Stimulated activated CD8-positive, alpha-beta memory T cell treated with anti-CD3 and anti-CD28 coated beads, Interleukin-15, amount 100 ng/mL, for 4 hours (primary cell): ENCODE measurements at places on chromosomes 5 and 9.

DNA sequence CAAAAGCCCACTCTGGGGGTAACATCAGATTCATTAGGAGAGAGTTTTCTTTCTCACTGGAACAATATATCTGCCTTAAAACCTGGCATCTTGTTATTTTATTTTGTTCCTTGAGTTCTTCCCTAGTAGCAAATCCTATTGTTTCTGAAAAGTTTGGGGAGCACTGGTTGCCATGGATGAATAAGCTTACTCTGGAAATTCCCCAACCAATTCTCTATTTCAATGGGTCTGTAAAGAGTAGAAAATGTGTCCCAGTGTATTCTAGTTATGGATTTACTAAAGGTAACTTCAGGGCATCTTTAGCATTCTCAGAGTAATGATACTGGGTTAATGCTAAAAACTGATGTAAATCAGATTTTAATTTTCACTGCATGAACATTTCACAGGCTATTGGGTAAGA is 94.2 kb upstream of the S1PR3 start:
- no peak for DNase-seq

GRCh38 chr9:122226758-122227574 is 1.8 kb downstream of the LHX6 start:
- no peak for DNase-seq

DNA sequence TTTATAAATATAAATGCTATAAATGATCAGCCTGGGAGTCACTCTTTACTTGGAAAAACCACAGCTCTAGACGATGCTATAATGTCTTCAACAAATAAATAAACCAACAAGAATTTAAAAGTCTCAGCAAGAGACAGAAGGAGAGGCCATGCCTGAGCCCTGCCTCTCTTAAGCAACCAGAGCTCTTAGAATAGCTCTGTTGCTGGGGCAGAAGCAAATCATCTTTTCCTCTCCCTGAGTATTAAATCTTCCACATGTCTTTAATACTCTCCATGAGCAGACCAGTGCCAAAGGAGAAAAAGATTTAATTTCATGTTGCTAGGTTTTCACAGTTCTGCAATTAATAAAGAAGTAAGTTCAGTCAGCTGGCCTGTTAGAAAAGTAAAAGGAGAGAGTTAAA is 408.0 kb upstream of the SLC30A5 start:
- DNase-seq = no peak

- no peak for DNase-seq
Observed at GRCh38 chr9:4293293-4293941, 6.5 kb downstream of the GLIS3 start.

DNA sequence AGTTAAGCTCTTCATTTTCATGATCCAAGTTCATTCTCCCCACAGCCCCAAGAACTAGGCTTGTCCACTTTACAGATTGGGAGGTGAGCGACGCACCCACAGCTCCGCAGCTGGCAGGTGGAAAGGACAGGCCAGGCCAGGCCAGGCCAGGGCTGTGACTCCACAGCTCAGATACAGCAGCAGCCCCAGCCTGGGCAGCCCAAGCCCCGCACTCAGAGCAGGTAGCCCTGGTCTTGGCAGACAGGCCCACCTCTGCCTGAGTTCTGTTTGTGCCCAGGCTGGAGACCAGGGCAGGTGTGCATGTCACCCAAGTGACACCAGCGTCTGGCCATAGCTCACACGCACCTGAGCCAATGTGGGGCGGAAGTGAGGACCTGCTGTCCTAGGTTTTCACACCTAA is 124.7 kb downstream of the WNK2 start:
- no peak for DNase-seq

DNA sequence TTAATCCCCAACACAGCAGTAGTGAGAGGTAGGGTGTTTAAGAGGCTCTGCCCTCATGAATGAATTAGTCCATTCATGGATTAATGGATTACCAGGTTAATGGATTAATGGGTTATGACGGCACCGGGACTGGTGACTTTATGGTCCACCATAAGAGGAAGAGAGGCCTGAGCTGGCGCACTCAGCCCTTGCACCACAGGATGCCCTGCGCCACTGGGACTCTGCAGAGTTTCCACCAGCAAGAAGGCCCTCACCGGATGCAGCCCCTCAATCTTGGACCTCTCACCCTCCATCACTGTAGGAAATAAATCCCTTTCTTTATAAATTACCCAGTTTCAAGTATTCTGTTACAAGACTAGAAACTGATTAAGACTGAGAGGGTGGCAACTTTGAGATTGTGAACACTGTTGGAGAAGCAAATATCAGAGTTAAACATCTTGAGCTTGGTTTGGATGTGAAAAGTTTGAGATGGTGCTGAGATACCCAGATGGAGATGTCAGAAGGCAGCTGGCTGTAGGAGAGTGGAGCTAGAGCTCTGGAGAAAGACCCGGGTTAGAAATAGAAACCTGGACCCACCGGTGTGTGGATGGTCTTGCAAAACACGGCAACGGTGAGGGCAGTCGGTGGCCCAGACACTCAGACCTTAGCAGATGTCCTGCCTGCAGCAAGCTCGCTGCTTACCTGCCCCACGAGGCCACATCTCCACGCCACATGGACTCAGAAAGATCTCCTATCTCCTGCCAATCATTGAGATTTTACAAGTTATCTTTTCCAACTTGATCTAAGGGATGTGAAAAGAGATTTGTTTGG is 98.8 kb downstream of the HSD17B3 start:
- DNase-seq = no peak

DNA sequence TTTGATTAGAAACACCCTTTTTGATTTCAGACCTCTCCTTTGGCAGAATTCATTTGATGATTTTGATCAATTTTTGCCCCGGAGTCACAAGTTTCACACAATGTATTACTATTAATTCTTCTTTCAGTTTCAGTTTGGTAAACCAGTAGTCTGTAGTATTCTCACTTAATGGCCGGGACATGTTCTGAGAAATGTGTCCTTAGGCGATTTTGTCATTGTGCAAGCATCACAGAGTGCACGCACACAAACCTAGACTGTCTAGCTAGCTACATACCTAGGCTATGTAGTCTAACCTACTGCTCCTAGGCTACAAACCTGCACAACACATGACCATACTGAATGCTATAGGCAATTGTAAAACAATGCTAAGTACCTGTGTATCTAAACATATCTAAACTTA is 662.5 kb downstream of the IRX1 start:
- no peak for DNase-seq

GRCh38 chr9:130642926-130643325 is 21.5 kb upstream of the PRDM12 start:
- no peak for DNase-seq

DNA sequence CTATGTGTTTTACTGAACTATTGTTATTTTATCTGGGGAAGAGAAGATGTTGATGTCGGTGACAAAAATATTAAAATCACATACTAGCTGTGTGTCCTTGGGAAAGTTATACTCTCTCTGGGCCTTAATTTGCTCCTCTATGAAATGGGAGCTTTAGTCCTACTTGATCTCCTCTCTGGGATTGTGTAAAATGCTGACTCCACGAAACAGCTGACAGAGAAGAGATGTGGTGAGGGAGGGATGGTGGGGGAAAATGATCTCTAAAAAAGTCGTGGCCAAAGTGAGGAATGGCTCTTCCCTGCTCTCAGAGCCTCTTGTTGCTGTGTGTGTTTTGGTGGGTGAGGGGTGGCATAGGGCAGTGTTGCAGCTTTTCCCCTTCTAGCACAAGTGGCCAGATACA is 173.7 kb downstream of the MELK start:
- no peak for DNase-seq

- no peak for DNase-seq
Observed at GRCh38 chr9:21294904-21295538, 10.1 kb downstream of the IFNA5 start.

DNA sequence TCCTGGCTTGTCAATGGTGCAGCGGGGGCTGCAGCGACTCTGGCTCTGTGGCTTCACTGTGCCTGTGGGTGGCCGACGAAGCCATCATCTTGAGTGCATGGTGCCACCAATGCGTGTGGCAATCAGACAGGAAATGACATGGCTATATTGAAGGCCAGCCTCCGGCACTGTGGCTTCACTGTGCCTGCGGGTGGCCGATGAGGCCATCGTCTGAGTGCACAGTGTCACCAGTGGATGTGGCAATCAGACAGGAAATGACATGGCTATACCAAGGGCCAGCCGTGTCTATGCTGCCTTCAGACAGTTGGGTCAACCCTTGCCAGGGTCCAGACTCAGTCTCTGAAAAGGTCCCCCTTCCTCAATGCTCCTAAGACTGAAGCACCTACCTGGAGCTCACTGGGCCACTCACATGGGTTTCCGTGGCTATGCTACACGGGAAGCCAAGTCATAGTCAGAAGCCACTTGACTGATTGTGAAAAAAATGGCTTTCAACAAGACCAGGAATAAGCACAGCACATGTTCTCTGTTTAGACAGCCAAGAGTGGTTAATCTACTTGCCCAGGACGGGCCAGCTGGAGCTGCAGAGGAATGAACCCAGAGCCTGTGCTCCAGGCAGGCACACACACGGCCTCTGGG is 67.5 kb upstream of the S1PR3 start:
- no peak for DNase-seq

DNA sequence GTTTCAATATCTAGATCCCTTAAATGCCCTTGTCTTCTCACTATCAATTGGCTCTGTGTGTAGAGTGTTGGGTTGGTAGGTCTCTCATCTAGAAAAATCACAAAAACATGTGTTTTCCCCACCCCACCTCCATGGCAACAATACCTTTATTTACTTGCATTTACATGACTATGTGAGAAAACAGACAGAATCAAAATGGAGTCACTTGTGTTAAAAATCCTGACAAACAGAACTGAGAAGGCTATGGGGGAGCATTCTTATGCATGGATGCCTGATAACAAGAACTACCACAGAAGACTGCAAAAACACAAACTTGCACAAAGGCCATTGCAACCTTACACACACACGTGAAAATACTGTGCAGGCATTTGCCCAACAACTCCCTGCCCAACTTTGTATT is 1352.9 kb upstream of the CDH9 start:
- DNase-seq = no peak

- DNase-seq = peak; percentile 54
Observed at GRCh38 chr5:134510970-134511795, 14.3 kb upstream of the JADE2 start.

DNA sequence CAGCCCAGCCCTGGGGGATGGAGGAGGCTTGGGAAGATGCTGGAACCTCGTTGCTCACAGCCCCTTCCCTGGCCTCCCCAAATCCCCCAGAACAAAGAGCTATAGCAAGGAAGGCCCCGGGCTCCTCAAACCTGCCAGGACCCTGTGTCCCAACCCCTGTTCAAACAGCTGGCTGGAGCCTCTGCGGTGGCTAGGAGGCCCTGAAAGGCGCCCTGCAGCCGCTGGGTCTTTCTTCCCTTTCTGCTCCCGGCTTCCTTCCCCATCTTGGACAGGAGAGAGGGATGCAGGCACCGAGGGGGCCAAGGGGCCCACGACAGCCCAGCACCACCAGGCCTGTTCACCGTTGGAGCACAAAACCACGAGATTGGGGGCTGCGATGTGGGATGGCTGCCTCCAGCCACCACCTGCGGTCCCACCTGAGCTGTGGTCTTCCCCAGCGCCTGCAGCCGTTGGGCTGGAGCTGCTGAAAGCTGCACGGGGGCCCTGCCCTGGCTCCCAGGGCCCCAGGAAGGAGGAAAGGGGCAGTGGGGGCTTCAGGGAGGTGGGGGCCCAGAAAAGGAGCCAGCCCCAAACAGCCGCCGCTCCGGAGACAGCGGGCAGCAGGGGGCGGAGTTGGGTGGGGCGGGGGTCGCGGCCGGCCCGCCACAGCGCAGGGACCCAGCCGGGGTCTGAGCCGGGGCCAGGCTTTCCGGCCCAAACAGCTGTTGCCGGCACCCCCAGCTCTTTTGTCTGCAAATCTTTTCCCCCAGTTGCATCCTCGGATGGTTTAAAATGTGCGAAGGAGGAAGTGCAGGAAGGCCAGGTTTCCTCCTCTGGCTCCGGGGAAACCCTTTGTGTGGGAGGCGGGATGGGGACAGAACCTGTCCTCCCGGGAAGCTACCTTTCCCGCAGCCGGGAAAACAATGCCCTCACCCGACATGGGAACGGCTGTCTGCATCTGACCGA is 16.1 kb downstream of the NOTCH1 start:
- DNase-seq = no peak

DNA sequence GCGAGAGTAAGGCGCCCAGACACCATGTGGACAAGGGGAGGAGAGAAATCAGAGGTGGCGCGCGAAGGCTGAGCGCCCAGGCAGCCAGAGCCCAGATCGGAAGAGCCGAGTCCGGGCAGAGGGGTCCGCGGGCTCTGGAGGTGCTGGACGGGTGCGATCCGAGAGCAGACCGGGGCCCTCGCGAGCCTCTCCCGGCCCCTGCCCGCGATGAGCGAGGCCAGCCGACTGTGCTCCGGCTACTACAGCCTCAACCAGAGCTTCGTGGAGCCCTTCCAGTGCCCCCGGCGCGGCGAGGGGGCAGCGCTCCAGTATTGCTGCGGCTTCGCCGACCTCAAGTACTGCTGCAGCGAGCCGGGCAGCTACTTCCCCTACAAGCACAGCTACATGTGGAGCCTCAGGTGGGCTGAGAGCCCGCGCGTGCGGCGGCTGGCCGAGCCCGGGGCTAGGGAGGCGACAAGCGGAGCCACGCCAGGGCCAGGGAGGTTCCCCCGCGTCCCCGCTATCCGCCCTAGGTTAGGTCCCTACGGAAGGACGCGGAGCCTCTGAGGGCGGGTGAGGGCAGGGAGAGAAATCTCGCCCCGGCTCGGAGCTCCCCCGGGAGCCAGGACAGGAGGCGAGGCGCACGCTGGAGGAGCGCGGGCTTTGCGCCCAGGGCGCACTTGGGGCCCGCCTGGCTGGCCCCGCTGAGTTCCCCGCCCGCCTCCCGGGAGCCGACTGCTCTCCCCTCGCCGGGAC is at the start of gene SHISAL2B:
SHISAL2B (plus strand) TSS at position 87 of the 735 bp plus-strand sequence; CDS start at position 208, 121 bp downstream.
- DNase-seq = no peak

DNA sequence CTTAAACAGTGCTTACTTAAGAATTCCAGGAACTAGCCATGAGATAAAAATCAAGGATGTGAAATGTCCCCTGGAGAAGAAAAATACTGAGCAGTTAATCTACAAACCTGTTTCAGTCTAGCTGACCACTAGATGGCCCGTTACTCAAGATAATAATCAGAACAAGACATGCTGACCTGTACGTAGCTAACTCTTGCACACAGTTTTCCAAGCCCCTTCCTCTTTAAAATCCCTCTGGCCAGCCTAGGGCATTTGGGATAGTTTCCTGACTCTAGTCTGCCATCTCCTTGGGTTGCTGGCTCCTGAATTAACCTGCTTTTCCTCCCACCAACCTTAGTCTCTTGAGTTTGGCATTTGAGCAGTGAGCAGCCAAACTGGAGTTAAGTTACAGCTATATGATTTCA is 59.2 kb upstream of the TRAF1 start:
- no peak for DNase-seq

- DNase-seq = no peak
Observed at GRCh38 chr5:82066791-82067190, 95.0 kb downstream of the ATG10 start.

- DNase-seq = no peak
Observed at GRCh38 chr9:976258-976942, at the start of gene DMRT3. TSS of gene DMRT3 (plus strand) at chr9:976655. CDS start at chr9:977002, 347 bp downstream.
